Right ventricle myocardium superior (tissue), 1 donor: ENCODE measurements at places on chromosomes 4 and X.

GRCh38 chr4:160238790-160239189, 1135.9 kb downstream of the RAPGEF2 start:
- no peak for DNase-seq

DNA sequence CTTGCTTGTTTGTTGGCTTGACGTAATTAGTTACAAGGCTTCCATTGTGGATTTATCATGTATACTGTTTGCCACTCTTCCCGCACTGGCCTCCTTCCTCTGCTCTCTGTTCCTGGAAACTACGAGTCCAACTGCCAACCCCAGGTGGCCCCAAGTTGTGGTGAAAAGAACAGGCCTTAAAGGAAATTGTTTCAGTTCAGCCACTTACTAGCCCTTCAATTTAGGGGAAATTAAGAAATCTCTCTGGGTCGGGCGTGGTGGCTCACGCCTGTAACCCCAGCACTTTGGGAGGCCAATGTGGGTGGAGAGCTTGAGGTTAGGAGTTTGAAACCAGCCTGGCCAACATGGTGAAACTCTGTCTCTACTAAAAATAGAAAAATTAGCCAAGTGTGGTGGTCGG, 28.0 kb downstream of the RBM47 start:
- DNase-seq: peak; percentile 44

DNA sequence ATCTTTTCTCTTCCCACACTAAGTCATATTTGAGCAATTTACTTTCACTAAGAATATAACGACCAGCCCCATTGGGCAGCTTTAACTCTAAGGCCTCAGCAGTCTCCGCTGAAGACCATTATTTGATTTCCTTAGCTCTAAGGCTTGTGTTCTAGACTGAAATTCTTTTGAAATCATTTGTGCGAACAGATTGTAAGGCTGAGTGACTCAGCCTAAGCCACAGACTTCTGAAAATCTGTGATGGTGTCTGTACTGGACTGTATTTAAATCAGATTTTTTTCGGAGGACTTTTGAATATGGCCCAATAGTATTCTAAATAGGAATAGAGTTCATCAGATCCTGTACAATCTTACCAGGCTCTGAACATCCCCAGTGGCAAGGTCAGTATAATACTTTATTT, 150.3 kb upstream of the TECRL start:
- DNase-seq: no peak

DNA sequence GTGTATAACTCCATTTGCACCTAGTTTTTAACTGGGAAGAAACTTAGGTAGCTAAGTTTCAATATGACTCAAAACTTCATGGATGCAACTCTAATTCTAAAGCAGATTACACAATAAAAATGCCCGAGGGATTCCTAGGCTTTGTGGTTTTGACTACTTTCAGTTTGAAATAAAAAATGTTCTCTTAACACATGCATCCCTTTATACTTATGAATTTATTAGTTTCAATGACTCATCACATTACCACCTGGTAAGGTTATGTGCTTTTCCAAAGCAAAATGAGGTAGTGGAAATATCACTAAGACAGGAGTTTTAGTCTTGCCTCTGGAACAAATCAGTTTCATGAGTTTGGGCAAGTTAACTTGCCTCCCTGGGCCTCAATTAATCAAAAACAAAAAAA, 125.5 kb downstream of the OPHN1 start:
- DNase-seq: no peak

GRCh38 chr4:94595880-94596483, 144.2 kb downstream of the PDLIM5 start:
- no peak for DNase-seq
